ENCODE measurements at places on chromosomes 1 and 21.

- DNase-seq, result no peak
Observed at GRCh38 chr1:91732291-91733107, 153.5 kb downstream of the TGFBR3 start.

GRCh38 chr1:100009458-100009857 is 39.7 kb downstream of the SLC35A3 start:
- DNase-seq, result no peak

GRCh38 chr1:11874624-11875023 is 15.9 kb upstream of the NPPB start:
- DNase-seq, result no peak

DNA sequence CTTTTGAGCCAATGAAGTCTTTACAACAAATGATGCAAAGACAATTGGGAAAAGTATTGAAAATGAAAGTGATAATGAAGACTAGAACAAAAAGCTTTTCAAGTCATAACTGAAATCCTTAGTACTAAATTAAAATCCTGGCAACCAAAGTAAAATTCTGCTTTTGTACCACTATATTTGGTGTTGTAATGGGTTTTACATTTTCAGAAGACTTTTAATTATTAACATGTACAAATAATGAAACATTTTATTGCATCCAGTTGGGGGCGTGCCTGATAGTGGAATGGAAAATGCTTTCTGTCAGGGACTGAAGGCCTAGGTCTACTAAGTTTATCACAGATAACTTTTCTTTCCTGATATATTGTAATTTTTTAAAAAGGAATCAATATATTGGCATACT is 89.4 kb downstream of the SDCCAG8 start:
- DNase-seq, result no peak

DNA sequence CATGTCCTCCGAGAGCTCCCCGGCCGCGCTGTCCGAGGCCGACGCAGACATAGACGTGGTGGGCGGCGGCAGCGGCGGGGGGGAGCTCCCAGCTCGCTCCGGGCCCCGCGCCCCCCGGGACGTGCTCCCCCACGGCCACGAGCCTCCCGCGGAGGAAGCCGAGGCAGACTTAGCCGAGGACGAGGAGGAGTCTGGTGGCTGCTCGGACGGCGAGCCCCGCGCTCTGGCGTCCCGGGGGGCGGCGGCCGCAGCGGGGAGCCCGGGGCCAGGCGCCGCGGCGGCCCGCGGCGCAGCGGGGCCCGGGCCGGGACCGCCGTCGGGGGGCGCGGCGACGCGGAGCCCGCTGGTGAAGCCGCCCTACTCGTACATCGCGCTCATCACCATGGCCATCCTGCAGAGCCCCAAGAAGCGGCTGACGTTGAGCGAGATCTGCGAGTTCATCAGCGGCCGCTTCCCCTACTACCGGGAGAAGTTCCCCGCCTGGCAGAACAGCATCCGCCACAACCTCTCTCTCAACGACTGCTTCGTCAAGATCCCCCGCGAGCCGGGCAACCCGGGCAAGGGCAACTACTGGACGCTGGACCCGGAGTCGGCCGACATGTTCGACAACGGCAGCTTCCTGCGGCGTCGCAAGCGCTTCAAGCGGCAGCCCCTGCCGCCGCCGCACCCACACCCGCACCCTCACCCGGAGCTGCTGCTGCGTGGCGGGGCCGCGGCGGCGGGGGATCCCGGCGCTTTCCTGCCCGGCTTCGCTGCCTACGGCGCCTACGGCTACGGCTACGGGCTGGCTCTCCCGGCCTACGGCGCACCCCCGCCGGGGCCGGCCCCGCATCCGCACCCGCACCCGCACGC is 547 bp downstream of the FOXD2 start:
- no peak for DNase-seq

DNA sequence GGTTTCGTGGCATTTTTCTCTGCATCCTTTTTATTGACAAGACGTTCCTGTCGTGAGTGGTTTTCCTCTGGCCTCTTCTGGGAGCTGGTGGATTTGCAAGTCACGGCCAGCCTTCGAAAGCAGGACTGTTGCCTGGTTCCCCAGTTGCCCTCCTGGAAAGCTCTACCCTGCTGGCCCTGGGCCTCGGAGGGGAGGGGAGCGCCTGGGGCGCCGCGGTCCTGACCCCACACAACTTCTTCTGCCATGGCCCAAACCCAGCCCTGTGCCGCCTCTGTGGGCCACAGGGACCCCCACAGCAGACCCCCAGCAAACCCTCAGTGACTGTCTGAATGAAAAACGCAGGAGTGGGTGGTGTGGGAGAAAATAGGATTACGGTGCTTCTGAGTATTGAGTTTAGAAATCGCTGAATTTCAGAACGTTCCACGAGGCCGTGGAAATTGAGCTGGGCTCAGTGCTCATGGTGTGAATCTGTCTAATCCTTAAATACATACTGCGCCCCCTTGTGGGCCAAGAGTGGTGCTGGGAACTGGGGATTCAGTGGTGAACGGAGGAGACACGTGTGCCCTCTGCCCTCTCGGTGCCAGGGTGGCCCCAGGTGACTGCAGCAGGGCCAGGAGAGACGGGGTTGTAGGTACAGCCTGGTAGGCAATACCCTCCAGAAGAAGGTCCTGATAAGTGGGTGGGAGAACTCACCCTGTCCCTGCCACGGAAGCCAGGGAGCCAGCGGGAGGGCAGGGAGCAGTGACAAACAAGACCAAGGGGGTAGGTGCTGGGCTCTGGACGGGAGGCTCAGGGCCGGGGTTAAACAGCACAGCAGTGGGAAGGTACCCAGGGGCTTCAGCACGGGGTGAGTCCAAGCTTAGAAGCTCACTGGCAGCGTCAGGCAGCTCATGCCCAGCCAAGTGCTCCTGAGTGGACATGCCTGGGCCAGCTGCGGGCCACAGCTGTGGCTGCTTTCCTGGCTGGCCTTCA is 101.2 kb upstream of the COL6A1 start:
- DNase-seq, result peak; percentile 68

- no peak for DNase-seq
Observed at GRCh38 chr1:14866911-14867612, 268.6 kb downstream of the KAZN start.

- DNase-seq, result no peak
Observed at GRCh38 chr1:171751221-171751620, 9.4 kb upstream of the VAMP4 start.

- no peak for DNase-seq
Observed at GRCh38 chr1:29682919-29683295, 446.6 kb downstream of the PTPRU start.

DNA sequence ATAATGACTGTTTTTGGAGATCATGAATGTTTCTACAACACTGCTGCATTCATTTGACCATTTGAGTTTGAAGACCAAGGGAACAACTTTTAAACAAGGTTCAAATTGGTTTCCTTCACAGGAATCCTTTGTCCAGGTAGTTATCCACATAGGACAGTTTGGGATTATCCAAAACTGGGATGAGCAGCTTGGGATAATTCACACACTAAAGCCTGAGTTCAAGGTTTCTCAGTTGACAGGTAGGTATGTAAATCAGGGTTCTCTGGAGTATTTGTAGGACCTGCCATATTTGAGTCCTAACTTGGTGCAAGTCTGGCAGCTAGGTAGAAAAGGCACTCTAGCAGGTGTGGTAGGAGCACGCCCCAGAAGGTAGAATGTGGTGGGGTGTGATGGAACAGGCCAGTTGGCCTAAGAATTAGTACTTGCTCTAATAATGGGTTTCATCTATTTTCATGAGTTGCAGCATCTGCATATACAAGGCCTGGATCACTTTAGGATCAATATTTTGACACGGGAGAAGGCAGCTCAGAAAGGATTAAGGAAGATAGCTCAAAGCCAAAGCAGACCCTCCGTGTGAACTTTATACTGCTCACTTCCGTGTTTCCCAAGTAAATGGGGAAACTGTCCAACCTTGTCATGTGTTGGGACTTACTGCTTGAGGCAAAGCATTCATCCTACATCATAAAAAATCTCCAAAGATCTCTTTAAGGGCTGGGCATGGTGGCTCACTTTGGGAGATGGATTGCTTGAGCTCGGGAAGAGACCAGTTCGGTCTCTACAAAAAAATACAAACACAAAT is 14.1 kb upstream of the RAB42 start:
- DNase-seq, result no peak

DNA sequence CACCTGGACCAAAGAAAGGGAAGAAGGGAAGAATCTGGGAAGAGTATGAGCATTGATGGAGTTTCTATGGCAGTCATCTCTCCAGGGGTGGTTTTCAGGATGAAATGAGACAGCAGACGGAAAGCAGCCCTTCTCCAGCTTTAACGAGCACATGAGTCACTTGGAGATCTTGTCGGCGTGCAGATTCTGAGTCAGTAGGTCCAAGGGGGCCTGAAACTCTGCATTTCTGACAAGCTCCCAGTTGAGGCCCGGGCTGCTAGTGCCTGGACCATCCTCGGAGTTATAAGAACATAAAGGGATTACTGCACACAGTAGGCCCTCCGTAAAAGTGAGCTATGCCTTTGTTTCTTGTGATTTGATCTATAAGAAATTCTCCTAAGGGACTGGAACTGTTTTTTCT is 17.6 kb downstream of the HSPG2 start:
- no peak for DNase-seq

DNA sequence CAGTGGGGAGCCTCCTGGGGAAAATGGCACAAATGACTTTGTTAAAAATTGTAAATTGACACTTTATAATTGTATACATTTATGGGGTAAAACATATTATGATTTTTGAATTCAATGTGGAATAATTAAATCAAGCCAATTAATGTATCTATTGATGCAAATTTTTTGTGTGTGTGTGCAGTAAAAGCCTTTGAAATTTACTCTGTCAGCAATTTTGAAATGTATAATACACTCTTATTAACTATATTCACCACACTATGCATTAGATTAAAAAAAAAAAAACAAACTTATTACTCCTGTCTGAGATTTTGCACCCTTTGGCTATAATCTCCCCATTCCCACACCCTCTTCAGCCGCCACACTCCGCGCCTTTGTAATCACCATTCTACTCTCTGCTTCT is 119.2 kb downstream of the S1PR1 start:
- DNase-seq, result no peak

DNA sequence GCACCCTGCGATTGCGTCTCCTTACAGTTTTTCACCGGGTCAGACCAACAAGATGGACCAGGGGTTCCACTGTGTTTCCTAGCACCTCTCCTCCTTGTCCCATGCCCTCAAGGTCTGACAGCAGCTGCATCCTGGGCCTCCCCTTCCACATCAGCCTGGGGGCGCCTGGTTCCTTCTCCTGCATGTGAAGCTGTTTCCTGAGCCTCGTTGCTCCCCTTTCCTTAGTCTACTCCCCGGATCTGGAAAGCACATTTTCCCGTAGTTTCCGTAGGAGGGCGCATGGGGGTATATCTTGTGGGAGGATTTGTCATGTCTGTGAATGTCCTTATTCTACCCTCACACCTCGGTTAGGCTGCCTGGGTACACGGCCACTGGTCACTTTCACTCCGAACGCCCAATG is 6.1 kb downstream of the PRDM15 start:
- DNase-seq, result no peak

- no peak for DNase-seq
Observed at GRCh38 chr1:7831458-7831857, 21.4 kb downstream of the UTS2 start.

DNA sequence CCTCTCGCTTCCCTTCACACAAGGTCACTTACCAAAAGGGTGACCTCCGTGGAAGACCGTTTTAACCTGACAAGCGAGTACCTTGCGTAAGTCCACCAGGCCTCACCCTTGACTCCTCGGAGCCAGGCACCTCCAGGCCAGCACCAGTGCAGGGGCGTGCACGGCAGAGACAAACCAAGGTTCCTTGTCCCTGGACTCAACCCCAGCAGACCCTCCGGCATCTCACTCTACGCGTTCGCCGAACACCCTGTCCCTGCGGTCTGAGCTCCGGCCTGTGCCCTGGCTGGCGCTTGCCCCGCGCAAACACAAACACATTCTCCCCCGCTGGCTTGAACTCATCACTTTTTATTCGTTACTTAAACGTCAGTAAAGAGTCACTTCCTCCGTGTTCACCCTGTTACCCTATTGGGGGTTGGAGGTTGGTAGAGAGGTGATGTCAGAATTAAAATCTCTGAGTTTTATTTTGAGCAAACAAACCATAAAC is 4.5 kb downstream of the TBX15 start:
- no peak for DNase-seq

- DNase-seq, result no peak
Observed at GRCh38 chr1:196409586-196409985, 198.7 kb downstream of the KCNT2 start.

DNA sequence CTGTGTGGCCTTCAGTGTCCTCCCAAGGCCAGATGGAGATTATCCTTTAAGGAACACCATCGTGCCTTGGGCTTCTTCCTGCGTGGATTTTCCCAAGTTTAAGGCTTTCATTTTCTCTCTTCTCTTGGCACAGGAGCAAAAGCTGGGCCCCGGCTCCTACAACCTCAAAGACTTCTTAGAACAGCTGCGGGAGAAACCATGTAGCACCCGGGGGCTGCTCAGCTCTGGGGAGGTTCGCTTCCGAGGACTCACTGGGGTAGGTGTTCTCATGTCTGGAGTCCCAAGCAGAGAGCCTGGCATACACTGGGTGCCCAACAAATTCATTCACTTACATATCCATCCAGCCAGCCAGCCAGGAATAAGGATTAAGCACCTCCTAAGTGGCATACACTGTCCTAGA is 6.6 kb upstream of the TTC22 start:
- DNase-seq, result no peak

All from iPS DF 6.9 (cell line).